ENCODE measurements at places on chromosomes 3 and 15. TPM values are rescaled to one million over a fixed set of nuclear protein-coding genes. Genes with fewer than 3 reads are reported as not detected.
A peak's percentile ranks its signal among the peaks of the same experiment; 100 is the strongest.

The DZIP1L gene
- 27.5 TPM for total RNA-seq

The PATL2 gene
- not detected for total RNA-seq

The TMEM43 gene
- total RNA-seq, result 118 TPM

The LDHAL6B gene
- not detected for total RNA-seq

The CACNA1D gene
- 0.74 TPM for total RNA-seq

The PTX3 gene
- 29.2 TPM for total RNA-seq

The CHD2 gene
- total RNA-seq, result 100 TPM

DNA sequence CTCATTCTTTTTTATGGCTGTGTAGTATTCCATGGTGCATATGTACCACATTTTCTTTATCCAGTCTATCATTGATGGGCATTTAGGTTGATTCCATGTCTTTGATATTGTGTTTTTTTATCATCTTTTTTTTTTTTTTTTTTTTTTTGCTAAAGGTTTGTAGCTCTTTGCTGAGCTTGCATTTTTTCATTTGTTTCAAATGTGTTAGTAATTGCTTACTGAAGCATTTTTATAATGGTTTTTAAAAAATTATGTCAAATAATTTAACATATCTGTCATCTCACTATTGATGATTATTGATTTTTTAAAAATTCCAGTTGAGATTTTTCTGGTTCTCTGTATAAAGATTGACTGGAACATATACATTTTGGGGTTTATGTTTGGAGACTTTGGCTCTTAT lies 934.6 kb downstream of the TUSC7 start:
- DNase-seq, result no peak

GRCh38 chr3:50322386-50323091 lies at the start of gene HYAL2:
Gene HYAL2 (minus strand): TSS chr3:50322745. CDS start chr3:50320489, 2,256 bp downstream.
- DNase-seq, result no peak

DNA sequence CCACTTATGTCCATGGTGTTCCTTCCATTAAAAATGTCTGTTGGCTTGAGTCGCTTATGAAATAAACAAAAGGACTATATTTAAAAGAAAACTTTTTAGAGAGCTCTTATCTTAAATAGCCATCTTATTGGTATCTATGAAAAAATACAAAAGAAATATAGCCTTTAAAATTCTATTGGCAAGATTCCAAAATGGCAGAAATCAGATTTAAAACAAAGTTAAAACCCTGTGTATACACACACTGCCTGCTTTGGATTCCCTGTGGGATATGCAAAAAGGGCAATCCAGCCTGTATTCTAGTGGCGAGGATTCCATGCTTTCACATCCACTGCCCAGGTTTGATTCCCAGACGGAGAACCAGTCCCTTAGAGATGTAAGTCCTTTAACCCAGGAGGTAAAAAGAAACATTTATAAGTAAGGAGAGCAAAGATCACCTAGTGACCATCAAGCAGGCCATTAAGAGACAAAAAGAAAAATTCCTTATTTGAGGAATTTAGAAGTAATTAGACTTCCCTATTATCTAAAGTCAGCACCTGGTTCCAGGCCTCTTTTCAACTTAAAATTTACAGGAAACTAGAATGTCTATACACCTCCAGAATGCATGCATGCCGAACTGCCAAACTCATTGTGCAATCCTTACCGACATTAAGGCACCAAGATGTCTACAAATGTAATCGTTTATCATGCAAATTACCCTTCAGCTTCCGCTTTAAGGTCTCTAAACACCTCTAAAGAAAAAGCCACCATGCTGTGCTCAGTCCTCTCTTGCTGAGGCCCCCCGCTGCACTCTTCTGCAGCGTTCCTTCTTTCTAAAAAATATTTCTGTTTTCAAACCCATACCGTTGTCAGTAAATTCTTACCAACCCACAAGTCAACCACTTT lies 69.6 kb upstream of the STRIT1 start:
- no peak for DNase-seq

DNA sequence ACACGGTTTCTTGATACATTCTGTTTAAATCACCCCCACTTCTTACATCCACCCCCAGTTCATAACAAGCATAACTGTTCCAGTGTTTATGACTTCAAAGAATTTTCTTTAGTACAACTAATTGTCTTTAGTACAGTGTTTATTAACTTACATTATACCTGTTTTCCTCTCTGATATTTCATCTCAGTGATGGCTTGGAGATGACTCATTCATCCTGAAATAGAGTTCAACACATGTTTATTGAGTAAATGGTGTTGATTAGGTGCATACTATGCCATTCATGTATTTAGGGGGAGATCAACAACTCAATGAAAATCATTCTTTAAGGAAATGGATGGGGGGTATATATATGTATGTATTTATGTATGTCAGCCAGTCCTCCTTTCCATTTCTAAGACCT lies 21.7 kb upstream of the UTS2B start:
- DNase-seq, result no peak

GRCh38 chr3:187593451-187593850 lies 76.7 kb downstream of the SST start:
- no peak for DNase-seq

DNA sequence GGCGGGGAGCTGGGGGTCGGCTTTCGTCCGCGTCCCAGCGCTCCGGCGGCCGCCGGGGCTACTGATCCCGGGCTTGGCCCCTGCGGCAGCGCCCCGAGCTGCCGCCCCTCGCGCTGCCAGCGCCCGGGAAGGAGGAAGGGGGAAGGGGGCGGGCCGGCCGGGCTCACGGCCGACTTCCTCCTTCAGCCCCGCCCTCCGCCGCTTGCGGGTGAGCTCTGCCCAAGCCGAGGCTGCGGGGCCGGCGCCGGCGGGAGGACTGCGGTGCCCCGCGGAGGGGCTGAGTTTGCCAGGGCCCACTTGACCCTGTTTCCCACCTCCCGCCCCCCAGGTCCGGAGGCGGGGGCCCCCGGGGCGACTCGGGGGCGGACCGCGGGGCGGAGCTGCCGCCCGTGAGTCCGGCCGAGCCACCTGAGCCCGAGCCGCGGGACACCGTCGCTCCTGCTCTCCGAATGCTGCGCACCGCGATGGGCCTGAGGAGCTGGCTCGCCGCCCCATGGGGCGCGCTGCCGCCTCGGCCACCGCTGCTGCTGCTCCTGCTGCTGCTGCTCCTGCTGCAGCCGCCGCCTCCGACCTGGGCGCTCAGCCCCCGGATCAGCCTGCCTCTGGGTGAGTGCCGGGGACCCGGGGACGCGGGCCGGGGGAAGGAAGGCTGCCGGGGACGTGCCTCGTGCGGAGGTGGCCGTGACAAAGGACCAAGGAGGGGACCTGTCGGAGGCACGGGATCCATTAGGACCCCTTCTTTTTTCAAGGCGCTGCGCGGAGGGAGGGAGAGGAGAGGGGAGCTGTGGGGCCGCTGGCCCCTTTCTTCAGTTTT lies at the start of gene SEMA4B:
Gene SEMA4B (plus strand): TSS at position 201 of the 814 bp plus-strand sequence. CDS start 249 bp downstream, at position 450.
- no peak for DNase-seq

GRCh38 chr3:184740509-184741258 lies 28.8 kb upstream of the MAGEF1 start:
- peak; percentile 86 for DNase-seq

DNA sequence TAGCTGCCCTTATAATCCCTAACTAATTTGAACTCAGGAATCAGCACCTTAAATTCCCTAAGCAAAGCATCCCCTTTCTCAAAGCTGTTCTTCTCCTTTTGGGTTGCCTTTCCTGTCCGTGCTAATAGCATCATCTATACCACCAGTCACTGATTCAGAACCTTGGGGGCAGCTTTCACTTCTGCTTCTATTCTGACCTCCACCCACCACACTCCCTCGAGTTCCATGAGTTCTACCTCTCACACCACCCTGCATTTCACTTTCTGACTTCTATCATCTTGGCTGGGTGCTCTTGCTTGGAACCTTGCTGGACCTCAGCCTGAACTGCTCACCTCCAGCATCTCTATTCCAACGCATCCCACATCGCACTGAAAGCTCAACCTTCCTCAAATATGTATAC lies 55.4 kb upstream of the KCNMB2 start:
- DNase-seq, result no peak

DNA sequence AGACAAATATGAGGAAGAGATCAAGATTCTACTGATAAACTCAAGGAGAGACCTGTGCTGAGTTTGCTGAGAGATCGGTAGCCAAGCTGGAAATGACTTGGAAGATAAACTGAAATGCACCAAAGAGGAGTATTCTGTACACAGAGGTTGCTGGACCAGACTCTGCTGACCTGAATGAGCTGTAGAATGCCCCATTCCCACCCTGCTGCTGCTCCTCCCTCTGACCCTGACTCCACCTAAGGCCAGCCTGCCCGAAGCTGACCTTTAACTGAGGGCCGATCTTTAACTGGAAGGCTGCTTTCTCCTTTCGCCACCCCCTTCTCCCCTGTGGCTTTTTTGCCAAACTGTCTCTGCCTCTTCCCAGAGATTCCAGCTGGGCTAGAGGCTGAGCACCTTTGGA lies 34.6 kb downstream of the CDIN1 start:
- no peak for DNase-seq

- no peak for DNase-seq
These were observed 10.0 kb upstream of the INO80 start for GRCh38 chr15:41125931-41126642.

GRCh38 chr3:11643201-11643603 lies 513 bp downstream of the VGLL4 start:
- DNase-seq, result no peak

DNA sequence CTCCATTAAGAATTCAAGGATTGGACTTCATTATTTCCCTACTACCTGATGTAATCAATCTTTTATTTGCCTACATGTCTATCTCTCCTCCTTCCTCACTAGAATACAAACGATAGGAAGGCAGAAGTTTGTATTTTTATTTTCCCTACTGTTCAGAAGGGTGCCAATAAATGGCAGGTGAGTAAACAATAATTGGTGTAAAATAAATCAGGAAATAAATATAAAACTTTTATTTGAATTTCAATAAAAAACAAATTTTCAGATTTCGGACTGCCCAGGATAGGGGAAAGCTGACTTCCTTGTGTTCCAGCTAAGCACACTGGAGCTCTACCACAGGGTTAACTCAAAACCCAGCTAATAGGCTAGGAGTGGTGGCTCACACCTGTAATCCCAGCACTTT lies 636.3 kb upstream of the BCHE start:
- DNase-seq, result no peak

- DNase-seq, result no peak
These were observed 100.7 kb upstream of the KCNMB2 start for GRCh38 chr3:178435575-178435974.

GRCh38 chr3:71721651-71722157 lies 3.5 kb downstream of the EIF4E3 start:
- no peak for DNase-seq

DNA sequence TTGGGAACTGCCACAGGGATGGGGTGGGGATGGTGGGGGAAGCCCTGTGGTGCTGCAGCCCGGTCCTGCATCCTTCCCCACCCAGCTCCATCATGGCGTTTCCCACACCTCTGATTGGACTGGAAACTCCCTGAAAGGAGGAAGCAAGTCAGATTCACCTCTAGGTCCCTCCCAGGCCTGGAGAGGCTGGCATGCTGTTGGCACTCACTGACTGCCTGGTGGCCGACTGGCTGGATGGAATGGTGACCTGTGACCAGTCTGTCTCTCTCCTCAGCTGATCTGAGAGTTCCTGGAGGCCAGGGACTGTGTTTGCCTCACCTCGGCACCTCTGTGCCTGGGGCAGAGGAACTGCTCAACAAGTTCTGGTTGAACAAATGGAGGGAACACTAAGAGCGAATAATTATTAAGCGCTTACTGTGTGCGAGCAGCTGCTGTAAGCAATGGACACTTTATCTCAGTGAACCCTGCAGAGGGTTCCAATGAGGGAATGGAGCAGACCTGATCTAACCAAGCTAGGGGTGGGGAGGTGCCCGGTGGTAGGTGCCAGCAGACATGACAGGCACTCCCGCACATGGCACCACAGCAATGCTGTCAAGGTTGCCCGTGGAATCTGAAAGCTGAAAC lies 3.5 kb upstream of the HHATL start:
- DNase-seq, result peak; percentile 79

DNA sequence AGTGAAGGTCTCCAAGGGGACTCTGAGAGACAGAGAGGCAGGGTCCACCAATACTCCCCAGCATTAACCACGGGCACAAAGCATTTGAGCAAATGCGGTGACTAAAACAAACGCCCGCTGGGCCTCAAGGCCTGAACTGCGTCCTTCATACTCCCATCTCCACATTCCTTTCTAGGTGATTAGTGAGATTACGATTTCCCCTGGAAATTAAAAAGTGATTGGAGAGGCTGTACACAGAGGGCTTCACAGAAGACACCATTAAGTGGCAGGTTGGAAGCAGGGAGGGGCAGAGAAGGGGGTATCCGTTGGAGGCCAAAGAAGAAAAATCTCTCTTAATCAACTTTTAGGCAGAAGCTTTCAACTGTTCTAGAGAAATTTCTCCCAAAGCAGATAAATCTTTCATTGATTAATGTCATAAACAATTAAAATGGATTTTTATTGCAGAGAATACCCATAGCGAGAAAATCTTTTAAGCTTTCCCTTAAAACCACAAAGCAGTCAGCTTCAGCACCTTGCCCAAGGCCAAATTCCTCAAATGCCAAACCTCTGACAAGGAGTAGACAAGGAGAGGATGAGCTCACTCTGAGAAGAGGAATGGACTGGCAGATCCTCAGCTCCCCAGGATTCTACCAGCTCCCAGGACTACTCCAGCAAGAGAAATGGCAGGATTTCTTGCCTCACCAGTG lies 38.2 kb downstream of the MB21D2 start:
- no peak for DNase-seq

DNA sequence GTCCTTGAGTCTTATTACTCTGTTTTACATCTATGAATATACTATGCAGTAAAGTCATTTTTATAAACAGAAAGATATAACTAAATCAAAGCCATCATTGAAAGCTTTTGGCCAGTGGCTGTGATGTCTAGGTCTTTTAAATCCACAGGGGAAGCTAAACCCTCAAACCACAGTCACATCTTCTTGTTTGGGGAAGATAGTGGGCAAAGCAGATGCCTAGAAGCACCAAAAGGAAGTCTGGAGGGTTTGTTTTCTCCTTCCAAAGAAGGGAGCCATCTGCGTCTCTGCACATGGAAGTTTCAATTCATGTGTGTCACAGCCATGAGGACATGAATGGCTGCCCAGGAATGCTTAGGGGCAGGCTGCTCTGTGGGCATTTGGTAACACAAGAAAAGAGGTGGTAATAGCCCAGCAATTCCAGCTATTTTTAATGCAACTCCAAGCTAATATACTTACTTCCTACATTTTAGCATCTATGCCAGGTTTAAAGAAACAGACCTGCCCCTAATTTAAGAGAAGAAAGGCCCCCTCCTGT lies 322.2 kb downstream of the SLC9A9 start:
- DNase-seq, result no peak

GRCh38 chr3:49727924-49728361 lies 4.2 kb upstream of the GMPPB start:
- DNase-seq, result no peak
